ENCODE measurements at places on chromosomes 3 and 15. TPM values are rescaled to one million over a fixed set of nuclear protein-coding genes. Genes with fewer than 3 reads are reported as not detected.

Gene ALAS1
- polyA plus RNA-seq: 88.7 TPM

Gene CFAP92
- 0.57 TPM for polyA plus RNA-seq

Gene OCA2
- 0.49 TPM for polyA plus RNA-seq

Gene SST
- polyA plus RNA-seq: 10.1 TPM

Gene GPX1
- polyA plus RNA-seq: 429 TPM

Gene TTC21A
- 4.2 TPM for polyA plus RNA-seq

Gene NGLY1
- polyA plus RNA-seq: 63.0 TPM

Gene KBTBD13
- polyA plus RNA-seq: 5.0 TPM

Gene ARPP21
- polyA plus RNA-seq: 0.04 TPM

Gene FBXW12
- polyA plus RNA-seq: not detected

Gene GP5
- polyA plus RNA-seq: 0.21 TPM

Gene ACTRT3
- polyA plus RNA-seq: 1.7 TPM

Gene TOMM70
- polyA plus RNA-seq: 34.3 TPM

Gene ESYT3
- 1.8 TPM for polyA plus RNA-seq

Gene PSMD6
- polyA plus RNA-seq: 184 TPM

Gene MME
- polyA plus RNA-seq: 1.0 TPM

Gene SERPINI1
- 81.2 TPM for polyA plus RNA-seq

Gene SLC2A2
- polyA plus RNA-seq: not detected

Gene RBM5
- 172 TPM for polyA plus RNA-seq

Gene NDUFB5
- polyA plus RNA-seq: 309 TPM

Gene LSAMP
- polyA plus RNA-seq: 4.4 TPM

Gene RARRES1
- polyA plus RNA-seq: not detected

Gene TNFSF10
- polyA plus RNA-seq: not detected

Gene KCNMB2
- polyA plus RNA-seq: not detected

Gene TRH
- polyA plus RNA-seq: 149 TPM

Gene ALDH1L1
- 4.0 TPM for polyA plus RNA-seq

Gene NMNAT3
- polyA plus RNA-seq: 11.4 TPM

Gene BOC
- polyA plus RNA-seq: 14.3 TPM

Gene BCL2A1
- not detected for polyA plus RNA-seq

Gene GPR171
- polyA plus RNA-seq: not detected

Gene HTR3C
- 0.16 TPM for polyA plus RNA-seq

Gene CYFIP1
- 39.1 TPM for polyA plus RNA-seq

Gene C15orf62
- 2.8 TPM for polyA plus RNA-seq

Gene VEPH1
- polyA plus RNA-seq: 1.7 TPM

Gene LRRC34
- 6.9 TPM for polyA plus RNA-seq

Gene GATM
- 25.6 TPM for polyA plus RNA-seq

Gene LCTL
- 0.20 TPM for polyA plus RNA-seq

Gene CHRD
- 20.4 TPM for polyA plus RNA-seq

Gene GUCA1C
- polyA plus RNA-seq: not detected

Gene FYCO1
- polyA plus RNA-seq: 11.5 TPM

Measured in cardiac muscle cell (in vitro differentiated cells and primary cell).